Astrocyte of the hippocampus (primary cell): ENCODE measurements at places on chromosomes 3 and 15.
A peak's percentile ranks its signal among the peaks of the same experiment; 100 is the strongest.

GRCh38 chr3:115788921-115789470, 165.7 kb downstream of the GAP43 start:
- DNase-seq = peak; percentile 96

DNA sequence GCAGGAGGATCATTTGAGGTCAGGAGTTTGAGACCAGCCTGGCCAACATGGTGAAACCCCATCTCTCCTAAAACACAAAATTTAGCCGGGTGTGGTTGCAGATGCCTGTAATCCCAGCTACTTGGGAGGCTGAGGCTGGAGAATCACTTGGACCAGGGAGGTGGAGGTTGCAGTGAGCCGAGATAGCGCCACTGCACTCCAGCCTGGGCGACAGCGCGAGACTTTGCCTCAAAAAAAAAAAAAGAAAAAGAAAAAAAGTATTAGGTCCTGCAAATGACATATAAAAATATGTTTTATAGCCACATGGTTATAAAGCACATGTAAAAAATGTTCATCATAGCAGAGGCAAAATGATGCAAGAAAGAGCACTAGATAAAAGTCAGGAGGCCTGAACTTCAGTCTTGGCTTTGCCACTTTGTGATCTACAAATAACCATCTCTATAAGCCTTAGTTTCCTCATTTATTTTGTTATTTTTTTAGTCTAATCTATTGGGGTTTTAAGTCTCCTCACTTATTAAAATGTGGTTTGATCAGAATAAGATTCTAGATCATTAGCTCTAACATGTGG, 4.9 kb downstream of the SLC12A6 start:
- no peak for DNase-seq

- DNase-seq = peak; percentile 27
Observed at GRCh38 chr3:178059119-178059518, 477.1 kb upstream of the KCNMB2 start.

DNA sequence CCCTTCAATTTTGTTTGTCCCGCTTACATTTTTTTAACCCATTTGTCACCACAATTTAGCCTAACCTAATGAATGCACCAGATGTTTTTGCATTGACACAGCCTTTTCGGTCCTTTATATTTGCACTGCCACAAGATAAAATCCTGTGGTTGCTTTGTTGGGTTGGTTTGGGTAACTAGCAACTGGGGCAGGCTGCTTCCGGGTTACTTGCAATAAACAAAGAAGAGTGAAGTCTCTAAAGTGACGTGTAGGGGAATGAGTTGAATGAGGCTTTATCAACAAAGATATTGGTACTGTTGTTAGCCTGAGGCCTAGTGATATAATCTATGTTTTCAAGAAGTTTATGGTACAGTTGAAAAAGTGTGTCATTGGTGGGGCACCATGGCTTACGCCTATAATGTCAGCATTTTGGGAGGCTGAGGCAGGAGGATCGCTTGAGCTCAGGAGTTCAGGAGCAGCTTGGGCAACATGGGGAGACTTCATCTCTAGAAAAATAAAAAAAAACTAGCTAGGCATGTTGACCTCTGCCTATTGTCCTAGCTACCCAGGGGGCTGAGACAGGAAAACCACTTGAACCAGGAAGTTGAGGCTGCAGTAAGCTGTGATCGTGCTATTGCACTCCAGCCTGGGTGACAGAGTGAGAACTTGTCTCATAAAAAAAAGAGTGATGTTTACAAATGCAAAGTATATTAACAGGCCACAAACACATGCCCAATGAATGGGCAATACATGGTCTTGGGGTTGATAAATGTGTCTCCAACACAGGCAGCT, 121.8 kb downstream of the OXSM start:
- no peak for DNase-seq

- no peak for DNase-seq
Observed at GRCh38 chr3:112651071-112651470, 10.1 kb upstream of the CCDC80 start.

- no peak for DNase-seq
Observed at GRCh38 chr15:70950953-70951352, 58.3 kb downstream of the LRRC49 start.

GRCh38 chr3:69585472-69585871, 153.8 kb upstream of the MITF start:
- DNase-seq = no peak

GRCh38 chr15:88992216-88992615, 79.0 kb upstream of the MFGE8 start:
- no peak for DNase-seq

DNA sequence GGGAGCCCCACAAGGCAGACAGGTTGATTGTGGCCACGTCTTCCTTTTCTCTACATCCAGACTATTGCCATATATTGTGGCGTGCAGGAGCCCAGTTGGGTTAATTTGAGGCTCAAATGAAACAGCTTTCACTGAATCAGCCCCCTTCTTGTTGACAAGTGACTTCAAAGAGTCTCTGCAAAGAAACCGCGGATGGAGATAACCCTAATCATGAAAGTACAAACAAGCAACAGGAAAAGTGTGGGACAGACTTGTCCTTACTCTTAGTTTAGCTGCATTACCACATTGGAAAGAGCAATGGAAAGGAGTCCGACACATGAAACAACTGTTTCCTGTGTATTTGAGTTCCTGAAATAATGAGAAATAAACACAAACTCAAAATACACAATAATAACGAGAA, 3.3 kb downstream of the TMEM40 start:
- no peak for DNase-seq

- peak; percentile 24 for DNase-seq
Observed at GRCh38 chr3:23944007-23944783, 891 bp upstream of the NR1D2 start.

DNA sequence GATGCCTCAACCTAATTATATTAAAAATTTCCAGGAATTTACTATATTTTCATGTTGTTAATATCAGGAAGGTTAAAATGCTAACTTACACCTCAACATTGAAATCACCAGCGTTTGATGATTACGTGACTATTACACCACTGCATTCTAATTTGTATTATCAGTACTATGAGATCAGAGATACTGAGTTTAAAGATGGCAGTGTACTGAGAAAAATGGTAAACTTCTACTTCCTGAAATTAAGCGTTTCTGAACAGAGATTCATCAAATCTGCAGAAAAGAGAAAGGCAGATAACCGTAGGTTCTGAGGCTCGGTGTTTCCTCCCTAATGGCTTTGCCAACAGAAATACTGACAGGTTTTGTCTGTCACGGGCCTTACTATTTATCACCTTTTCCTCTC, 69.9 kb downstream of the CRTC3 start:
- no peak for DNase-seq

DNA sequence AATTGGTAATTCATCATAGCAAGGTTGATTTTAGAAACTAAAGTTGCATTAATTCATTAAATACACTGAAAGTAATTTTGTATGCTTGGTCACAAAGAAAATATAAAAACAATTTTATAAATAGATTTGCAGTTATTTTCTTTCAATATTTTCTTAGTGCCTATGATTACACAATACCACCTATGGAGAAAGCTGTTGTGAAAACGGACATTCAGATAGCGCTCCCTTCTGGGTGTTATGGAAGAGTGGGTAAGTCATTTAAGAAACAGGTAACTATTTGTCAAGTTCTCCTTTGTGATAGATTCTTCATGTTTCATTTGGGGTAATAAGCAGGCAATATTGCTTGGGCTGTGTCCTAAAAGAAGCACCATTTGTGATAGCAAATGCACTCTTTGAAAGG, 3.0 kb downstream of the DUT start:
- DNase-seq = no peak

- DNase-seq = no peak
Observed at GRCh38 chr15:35833581-35833980, 287.6 kb upstream of the DPH6 start.

- DNase-seq = peak; percentile 82
Observed at GRCh38 chr15:87609474-87609873, 647.1 kb downstream of the NTRK3 start.

GRCh38 chr3:108099679-108100428, 9.0 kb upstream of the CD47 start:
- no peak for DNase-seq

DNA sequence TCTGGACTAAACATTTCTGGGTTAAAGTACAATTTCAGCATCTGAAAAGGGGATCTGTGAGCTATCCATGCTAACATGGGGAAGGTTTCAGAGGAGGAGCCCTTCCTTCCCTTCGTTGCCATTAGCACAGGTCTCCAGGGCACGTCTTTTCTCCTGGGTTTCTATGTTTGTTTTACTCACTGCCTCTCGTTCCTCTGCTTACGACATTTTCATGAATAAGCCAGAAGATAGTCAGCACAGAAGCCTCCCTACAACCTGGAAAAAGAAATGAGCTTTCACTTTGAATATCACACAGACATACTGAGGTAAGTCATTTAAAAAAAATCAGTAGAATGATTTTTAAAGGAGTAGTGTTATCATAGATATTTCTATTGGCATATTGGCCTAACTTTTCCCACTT, 117.2 kb upstream of the KCNMB2 start:
- no peak for DNase-seq

GRCh38 chr3:2851835-2852234, 258.3 kb downstream of the IL5RA start:
- no peak for DNase-seq

DNA sequence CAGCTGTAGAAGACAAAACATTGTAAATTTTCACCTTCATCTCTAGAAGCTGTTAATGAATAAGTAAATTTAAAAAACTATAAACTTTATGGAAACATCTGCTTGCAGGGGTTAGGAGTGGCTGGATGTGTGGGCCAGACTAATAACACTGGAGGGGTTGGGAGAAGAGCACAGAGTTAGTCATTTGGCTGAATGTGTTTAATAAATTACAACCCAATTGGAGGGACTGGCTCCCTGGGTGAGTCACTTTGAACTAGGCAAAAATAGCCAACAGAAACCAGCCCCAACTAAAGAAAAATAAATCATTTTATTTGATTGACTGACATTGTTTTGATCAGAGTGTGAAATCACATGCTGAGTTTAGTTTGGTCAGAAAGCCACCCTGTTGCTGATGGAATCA, 21.8 kb downstream of the DGKG start:
- no peak for DNase-seq

DNA sequence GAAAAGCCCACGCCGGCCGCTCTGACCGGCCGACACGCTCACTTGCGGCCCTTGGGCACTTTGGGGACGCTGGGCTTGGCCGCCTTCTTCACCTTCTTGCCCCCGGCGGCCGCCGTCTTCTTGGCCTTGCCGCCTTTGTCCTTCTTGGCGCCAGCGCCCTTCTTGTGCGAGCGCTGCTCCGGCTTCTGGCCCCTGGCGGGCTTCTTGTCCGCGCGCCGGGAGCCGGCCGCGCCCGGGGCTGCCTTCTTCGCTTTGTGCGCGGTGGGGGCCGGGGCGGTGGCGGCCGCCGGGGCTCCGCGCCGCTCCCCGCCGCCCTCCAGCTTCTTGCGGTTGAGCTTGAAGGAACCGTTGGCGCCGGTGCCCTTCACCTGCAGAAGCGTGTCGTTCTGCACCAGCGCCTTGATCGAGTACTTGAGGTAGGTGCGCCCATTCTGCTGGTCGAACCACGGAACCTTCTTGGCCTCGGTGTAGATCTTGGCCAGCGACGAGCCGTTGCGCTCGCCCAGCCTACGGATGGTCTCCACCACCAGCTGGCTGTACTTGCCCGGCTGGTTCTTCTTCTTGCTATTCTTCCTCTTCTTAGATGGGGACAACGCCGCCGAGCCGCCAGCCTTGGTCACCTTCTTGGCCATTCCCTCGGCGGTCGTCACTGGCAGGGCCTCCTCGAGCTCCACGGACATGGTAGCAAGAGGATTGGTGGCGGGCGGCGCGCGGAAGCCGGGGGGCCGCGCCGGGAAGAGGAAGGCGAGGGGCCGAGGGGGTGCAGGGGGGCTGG, 36.7 kb downstream of the HMCES start:
- DNase-seq = peak; percentile 66

GRCh38 chr3:62558549-62559112, 185.3 kb upstream of the FEZF2 start:
- peak; percentile 50 for DNase-seq

- DNase-seq = no peak
Observed at GRCh38 chr15:75739791-75740190, 27.1 kb upstream of the CSPG4 start.

- DNase-seq = no peak
Observed at GRCh38 chr3:122548619-122549018, 15.5 kb downstream of the PARP9 start.

DNA sequence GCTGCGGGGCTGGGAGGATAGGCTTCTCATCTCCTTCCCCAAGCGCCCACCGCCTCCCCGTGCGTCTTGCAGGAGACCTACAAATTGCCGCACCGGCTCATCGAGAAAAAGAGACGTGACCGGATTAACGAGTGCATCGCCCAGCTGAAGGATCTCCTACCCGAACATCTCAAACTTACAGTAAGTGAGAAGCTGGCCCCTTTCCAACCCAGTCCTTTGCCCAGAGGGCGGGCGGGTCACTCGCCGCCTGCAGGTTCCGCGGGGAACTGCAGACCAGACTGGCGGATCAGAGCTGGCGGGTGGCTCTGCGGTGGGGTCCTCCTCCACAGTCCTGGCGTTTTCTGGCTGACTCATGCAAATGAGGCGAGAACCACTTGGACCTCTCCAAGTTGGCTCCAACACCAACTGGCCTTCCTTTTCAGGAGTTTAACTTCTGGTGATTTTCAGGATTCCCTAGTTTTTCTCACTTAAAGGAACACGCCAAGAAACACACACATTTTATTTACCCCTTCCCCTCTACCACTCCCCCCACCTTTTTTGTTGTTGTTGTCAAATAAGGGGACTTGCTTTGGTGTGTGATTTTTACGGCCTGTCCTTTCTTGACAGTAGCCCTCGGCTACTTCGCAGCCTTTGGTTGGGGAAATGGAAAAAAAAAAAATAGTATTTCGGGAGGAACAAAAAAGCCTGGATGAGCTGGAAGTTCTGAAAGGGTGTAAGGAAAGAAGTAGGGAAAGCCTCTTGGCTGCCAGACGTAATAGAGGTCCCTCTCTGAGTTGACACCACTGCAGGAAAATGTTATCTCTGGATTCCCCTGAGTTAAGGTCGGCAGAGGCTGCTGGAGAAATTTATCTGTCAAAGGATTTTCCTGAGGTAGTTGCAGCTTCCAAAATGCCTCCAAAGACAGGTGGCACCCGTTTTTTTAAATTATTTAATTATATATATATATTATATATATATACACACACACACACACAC, 1.3 kb downstream of the BHLHE40 start:
- peak; percentile 97 for DNase-seq

- peak; percentile 12 for DNase-seq
Observed at GRCh38 chr15:61091289-61091616, 137.8 kb downstream of the RORA start.
